ENCODE measurements at places on chromosomes 6 and 20.

- no peak for DNase-seq
Measured at GRCh38 chr6:163945808-163946207, 531.3 kb downstream of the QKI start.

GRCh38 chr6:19158586-19158985 is 678.6 kb upstream of the ID4 start:
- no peak for DNase-seq

DNA sequence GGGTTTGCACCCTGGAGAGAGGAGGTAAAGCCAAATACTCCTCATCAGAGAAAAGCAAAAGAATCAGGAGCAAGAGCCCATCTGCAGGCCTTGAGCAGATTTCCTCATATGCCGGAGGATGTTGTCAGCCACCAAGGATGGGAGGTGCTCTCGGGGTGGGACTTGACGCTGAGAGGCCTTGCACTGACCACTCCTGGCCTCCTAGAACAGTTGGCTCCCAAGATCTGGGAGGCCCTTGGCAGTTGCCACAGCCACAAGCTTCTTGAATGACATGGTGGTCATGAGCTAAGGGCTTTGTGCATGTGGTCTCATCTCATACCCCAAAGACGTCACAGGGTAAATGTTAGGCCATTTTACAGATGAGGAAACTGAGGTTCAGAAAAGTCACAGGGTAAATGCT is 75.2 kb upstream of the PMEPA1 start:
- DNase-seq: no peak

- no peak for DNase-seq
Measured at GRCh38 chr20:31606804-31607639, 1.9 kb downstream of the ID1 start.

DNA sequence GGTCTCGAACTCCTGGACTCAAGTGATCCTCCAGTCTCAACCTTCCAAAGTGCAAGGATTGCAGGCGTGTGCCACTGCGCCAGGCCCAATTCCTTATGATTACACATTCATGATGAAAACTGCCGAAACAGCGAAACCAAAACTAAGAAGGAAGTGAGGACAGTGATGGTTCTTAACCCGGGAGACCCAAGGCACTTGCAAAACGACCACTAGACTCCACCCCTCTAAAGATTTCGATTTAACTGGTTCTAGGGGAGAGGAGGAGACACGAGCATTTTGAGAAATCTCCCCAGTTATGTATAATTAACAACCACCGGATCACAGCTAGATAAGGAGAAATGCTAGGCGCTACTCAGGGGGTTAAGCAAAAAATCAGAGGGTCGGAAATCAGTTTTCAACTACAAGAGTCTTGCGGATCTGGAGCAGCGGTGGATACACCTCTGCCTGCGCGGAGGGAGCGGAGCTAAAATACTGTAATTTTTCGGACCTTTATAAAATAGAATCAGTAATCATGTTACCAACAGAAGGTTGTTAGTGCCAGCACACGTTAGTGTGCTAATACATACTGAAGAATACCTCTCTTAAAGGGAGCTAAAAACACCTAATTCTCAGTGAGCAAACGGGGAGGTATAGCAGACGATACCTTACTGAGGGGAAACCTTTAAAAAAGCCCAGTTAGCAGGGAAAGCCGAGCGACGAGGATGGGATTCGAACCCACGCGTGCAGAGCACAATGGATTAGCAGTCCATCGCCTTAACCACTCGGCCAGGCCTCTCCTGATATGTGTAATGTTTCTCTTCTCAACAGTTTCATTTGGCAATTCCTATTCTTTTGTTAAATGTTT is 60.0 kb upstream of the BTN3A2 start:
- DNase-seq: peak; percentile 49

DNA sequence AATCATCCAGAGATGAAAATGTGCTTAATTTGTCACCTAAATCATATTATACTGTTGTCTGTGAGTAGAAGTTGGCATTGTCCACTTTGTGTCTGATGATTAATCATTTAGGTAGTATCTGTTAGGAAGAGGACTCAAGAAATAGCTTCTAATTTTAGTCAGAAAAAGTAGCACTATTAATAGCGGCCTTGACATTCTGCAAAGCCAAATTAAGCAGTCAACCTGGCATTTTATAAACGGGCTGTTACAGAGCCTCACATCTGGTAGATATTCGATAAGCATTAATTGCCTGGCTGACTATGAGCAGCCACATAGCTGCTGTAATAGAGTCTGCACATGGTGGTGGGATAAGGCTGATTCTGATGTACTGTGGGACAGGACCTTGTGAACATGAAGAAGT is 99.5 kb downstream of the KLHL32 start:
- no peak for DNase-seq

GRCh38 chr6:37565267-37566110 is 65.8 kb upstream of the CCDC167 start:
- no peak for DNase-seq

DNA sequence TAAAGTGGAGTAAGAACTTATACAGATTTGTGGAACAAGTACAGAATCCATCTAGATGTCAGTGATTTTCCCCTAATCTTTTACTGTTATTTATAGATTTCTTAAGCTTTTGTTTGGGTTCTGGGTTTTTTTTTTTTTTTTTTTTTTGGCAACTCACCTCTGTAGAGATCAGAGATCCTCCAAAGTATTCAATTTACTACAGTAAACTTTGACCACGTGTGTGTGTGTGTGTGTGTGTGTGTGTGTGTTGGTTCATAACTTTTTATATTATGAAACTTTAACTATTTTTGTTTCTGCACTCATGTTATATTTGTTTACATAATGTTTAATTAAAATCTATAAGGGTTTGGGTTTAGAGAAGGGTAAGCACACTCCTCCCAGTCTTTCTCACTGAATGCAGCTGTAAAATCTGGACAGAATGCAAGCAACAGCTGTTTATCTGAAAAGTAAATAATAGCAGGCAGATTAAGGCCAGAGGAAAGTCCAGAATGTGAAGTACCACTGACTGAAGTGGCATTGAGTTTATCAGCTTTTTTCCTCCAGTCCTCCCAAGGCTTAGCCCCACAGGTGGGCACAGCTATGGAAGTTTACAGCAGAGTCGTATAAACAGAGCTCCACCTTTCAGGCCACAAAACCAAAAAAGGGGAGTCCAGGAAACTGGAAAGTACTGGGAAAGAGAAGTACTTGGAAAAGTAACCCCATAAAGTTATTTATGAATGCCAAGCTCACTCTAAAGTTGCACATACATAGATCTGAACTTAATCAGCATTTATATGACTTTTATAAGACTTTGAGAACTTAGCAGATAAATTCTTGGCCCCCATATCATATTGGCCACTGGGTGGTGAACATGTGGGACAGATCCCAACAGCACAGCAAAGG is 43.0 kb upstream of the CD2AP start:
- DNase-seq: no peak

DNA sequence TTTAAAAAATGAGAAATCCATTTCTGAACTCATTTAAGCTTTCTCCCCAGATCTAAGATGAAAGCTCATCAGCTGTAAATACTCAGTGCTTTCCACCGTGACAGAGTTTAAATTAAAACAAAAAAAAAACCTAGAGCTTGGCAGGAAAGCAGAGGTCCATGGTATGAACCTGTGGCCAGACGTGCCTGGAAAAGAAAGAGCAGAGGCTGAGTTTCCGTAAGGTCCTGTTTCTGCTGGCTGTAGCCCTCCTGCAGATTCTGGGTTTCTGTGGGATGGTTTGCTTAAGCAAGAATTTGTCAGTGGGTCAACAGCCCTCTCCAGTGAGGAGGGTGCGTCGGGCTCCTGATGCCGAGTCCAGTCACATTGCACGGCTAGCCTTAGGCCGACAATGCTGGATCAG is 383.2 kb downstream of the SAMD5 start:
- DNase-seq: no peak

DNA sequence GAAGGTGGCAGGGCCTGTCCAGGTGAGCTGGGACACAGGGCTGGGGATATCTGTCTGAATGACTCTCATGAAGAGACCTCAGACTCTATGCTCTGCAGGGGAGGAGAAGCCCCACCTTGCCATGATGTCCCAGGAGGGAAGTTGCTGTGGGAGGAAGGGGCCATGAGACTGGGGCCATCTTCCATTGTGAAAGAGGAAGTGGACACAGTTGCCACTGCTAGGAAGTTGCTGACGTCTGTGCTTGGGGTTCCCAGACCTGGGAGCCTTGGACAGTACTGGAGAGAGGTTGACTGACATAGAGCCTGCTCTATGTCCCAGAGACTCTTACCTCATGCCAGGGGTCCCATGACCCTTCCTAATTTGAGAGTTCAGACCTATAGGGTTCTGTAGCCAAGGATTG is 24.5 kb downstream of the SIRPB1 start:
- DNase-seq: no peak

DNA sequence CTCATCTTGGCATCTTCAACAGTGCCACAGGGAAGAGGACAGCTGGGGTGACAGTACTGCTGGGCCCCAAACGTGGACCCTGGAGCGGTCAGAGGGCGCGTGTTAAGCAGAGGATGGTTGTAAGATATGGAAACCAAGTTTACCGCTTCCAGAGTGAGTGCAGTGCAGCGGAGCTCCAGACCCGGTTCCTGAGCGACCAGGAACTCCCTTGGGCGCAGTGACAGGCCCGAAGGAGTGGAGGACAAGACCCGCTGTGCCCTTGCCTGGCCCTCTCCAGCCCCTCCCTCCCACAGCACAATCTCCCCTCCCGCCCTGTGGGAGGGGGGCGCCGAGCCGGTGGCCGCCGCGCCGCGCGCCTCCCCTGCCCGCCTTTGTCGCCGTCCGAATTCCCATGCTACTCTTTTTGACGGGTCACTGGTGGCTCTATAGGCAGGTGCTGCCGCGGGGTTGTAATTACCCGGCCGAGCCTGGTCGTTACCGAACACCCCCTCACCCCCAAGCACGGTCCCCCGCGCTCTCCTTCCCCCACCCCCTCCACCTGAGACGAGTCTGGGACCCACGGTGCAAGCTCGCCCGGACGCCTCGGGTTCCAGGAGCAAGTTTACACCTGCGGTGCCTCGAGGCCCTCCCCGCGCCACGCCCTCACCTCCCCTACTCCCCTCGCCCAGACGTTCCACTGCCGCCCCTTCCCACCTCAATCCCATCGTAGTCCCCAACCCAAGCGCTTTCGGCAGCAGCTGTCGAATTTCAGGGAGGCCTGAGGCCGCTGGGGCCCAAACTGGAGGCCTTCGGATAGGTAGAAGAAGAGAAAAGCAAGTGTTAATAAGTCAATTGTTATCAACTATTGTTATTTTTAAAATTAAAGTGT is 3.9 kb downstream of the NR2E1 start:
- DNase-seq: no peak

DNA sequence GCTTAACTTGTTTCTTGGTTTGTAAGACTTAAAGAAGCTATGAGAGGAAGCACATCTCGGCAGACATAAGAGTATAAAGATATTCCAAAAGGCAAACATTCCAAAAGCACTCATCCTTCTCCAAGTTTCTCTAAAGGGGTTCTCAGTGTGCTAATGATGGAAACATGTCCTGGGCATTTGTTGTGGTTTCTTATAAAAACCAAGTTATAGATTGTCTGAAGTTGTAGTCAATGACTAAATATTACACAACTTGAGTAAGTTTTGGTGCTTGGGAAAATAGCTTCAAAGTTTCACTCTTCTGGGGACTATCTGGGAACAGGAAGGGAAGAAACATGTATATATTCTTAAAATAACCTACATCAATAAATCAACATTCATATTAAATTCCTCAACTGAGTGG is 128.3 kb upstream of the TBX18 start:
- no peak for DNase-seq

- DNase-seq: no peak
Measured at GRCh38 chr6:135256866-135257265, 75.8 kb downstream of the MYB start.

DNA sequence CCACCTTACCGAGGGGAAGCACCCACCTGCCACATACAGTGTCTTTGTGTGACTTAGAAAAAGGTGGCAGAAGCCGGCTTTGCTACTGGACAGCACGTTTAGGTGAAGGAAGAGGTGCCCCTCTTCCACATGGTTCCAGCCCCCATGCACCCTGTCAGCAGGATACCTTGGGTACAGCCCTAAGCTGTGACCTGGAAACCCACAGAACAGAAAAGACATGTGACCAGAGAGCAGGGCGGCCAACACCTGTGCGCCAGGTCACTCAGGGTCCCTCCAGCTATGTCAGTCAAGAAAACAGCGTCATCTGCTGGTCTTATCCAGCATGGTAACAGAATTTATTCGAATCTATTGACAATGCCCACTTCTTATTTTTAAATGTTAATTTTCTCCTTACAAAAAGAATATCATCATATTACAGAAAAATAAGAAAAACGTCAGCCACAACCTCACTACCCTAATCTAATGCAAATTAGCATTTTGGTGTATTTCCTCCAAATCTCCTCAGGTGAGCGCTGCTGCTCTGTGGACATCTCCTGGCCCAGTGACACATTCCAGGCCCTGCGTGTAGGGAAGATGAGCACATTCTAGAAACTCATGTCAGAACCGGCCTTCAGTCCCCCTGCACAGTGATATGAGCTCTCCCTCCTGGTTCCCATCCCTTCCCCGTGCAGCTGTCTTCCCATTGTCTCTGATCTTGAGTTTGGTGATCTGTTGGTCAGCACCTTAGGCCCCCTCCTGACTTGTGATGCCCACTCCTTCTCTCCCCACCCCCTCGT is 37.2 kb downstream of the GTF2H5 start:
- DNase-seq: no peak

GRCh38 chr20:19361790-19362189 is 149.3 kb downstream of the SLC24A3 start:
- no peak for DNase-seq

GRCh38 chr20:10922941-10923340 is 249.1 kb upstream of the JAG1 start:
- DNase-seq: no peak

GRCh38 chr6:75234126-75234865 is 9.3 kb downstream of the COX7A2 start:
- DNase-seq: no peak

DNA sequence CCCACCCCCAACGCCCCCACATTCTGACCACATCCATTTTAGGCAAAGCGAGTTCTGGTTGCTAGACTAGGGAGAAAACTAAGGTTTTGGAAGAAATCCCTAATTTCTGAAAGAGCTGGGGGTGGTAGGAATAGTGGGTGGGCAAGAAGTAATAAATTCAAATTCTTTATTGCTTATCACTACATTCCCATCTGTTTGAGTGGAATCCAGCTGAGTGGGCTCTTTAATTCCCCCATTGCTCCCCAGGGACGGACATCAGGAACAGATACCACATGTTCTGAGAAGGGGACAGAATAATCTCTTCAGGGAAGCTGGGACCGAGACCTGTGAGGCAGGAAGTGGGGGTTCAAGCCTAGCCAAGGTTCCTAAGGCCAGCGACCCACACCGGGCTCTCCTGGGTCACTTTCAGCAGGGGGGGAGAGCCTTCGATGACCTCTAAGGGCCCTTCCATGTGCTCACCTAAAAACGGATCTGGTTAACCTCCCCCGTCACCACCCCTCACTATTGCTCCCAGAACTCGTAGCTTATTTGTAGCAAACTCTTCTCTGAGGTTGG is 42.3 kb upstream of the MRPS10 start:
- DNase-seq: no peak

GRCh38 chr6:101818051-101818450 is 424.5 kb downstream of the GRIK2 start:
- no peak for DNase-seq

- DNase-seq: no peak
Measured at GRCh38 chr20:9615766-9616454, 101.5 kb downstream of the LAMP5 start.

- no peak for DNase-seq
Measured at GRCh38 chr6:44704240-44705150, 317.0 kb downstream of the CDC5L start.

All from activated naive CD8-positive, alpha-beta T cell treated with anti-CD3 and anti-CD28 coated beads, Interleukin-2, amount 50 U/mL, for 16 hours (primary cell).